ENCODE measurements at places on chromosomes 13 and 19. TPM values are rescaled to one million over a fixed set of nuclear protein-coding genes. Genes with fewer than 3 reads are reported as not detected.

The ZIK1 gene
- total RNA-seq, result 35.1 TPM

The PRTN3 gene
- not detected for total RNA-seq

The CYP2A6 gene
- not detected for total RNA-seq

The C2CD4C gene
- total RNA-seq, result 18.6 TPM

The KIRREL2 gene
- 2.4 TPM for total RNA-seq

The NAXD gene
- 17.7 TPM for total RNA-seq

The CEBPA gene
- 2.9 TPM for total RNA-seq

- DNase-seq, result no peak
These were observed 814 bp downstream of the S1PR2 start for GRCh38 chr19:10230173-10230860.

DNA sequence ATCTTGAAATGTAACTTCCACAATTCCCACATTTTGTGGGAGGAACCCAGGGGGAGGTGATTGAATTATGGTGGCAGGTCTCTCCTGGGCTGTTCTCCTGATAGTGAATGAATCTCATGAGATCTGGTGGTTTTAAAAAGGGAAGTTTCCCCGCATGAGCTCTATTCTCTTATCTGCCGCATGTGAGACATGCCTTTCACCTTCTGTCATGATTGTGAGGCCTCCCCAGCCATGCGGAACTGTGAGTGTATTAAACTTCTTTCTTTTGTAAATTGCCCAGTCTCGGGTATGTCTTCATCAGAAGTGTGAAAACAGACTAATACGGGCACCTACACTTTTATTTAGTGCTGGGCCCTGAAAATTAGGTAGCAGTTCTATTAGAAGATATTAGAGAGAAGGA is 45.8 kb downstream of the TNFSF13B start:
- DNase-seq, result no peak

- no peak for DNase-seq
These were observed 59.6 kb downstream of the WDFY2 start for GRCh38 chr13:51643882-51644281.

DNA sequence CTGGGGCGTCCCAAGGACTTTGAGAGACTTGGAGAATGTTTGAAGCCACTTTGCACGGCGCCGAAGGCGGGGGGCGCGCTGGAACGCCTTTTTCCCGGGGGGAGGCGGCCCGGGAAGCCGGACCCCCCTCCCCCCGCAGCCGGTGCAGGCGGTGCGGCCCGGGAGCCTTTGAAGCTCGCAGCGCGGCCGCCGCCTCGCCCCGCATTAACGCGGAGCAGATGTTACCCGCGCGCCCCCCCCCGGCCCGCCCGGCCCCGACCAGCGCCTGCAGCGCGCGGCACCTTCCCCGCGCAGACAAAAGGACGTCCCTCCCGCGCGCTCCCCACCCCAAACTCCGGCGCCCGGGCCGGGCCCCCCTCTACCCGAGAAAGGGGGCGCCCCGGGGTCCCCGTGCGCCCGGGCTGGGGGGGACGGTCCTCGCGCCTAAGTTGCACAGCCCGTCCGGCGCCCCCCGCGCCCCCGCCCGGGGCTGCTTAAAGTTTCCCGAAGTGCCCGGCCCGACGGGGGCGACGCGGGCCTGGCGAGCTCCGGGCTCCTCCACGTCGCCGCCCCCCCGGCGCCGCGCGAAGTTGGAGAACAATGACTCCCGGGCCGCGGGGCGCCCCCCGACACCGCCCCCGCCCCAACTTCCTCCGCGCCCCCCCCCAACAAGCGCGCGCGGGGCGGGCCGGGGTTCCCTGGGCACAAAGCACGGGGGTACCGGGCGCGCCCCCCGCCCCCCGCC is 685 bp downstream of the TCF3 start:
- peak; percentile 79 for DNase-seq

DNA sequence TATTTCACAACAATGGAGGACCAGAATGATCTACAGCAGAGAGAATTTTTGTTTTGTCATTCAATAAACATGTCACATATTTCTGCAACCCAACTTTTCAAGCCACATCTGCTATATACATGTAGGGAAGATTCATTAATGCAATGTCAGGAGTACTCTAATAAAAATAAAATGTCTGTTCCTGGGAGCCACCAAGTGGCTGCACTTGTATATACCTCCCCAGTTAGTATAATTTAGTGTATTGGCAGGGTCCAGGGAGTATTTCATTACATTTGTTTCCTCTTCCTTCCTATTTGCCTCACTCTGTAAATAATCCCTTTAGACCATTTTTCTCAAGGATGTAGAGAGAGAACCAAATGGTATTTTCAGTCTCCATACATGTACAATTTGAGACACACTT is 1169.0 kb downstream of the DIAPH3 start:
- no peak for DNase-seq

- DNase-seq, result no peak
These were observed at the start of gene OLFM4 for GRCh38 chr13:53028637-53029203. Gene OLFM4, plus strand, starts transcription at chr13:53028813. Its CDS starts 24 bp downstream, at chr13:53028837.

DNA sequence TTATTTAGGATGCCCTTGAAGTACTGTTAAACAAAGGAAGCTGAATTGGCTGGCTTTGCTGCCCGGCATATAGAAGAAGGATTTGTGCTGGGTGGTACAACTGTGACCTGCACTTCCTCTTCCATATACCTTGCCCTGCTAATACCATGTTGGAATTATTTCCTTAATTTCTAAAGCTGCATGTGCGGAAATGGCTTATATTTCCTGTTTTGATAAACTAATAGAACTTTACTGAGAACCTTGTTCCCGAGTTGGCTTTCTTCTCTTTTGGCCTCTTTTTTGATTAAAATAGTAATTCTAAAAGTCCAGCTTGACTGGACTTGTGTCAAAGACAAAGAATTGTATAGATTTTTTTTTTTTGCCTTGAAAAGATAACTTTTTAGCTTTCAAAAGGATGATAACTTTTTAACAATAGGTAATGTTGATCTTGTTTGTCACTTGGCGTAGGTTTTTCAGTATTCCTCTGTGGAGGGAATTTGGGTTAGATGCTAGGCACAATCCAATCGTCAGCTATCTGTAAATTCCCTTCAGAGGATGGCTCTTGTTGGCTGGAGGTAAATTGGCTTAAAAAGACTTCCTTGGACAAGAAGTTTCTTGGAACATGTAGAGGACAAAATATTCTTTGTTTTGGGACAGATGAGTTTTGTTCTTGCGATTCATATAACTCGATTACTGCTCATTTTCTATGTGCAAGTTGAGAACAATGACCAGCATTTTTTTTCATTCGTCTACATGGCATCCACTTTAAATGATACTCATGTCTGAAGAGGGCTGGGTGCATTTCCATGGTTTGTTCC is 41.4 kb downstream of the COL4A2 start:
- no peak for DNase-seq

DNA sequence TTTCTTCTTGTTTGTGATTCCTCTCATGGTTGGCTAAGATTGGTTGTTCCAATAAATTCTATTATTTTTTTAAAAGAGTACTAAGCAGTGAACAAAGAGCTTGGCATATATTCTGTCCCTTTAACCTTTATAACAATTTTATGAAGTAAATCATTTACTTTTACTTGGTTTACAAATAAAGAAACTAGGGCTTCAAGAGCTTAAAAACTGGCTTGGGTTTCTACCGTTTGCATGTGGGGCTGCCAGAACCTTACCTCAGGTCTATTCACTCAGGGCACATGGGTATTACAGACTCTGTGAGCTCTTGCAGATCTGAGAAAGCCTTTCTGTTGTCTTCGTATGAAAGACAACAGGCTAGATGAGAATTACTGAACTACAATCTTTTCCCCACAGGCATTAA is 13.3 kb downstream of the N4BP2L1 start:
- DNase-seq, result no peak

DNA sequence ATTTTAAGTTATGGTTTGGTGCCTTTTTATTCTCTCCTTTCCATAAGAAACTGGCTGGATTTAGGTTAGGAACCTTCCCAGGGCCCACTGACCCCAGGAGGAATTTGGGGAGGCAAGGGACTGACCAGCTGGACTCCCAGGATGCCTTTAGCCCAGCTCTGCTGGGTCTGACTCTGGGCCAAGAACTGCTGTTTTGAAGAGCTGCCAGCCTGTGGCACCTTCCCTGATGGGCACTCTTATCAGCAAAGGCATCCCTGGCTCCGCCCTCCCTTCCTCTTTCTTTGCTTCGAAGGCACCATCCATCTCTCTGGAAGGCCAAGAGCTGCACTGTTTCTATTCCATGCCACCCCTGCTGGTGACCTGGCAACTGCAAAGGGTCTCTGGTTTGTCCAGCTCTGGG is 174.7 kb downstream of the POU4F1 start:
- DNase-seq, result no peak

DNA sequence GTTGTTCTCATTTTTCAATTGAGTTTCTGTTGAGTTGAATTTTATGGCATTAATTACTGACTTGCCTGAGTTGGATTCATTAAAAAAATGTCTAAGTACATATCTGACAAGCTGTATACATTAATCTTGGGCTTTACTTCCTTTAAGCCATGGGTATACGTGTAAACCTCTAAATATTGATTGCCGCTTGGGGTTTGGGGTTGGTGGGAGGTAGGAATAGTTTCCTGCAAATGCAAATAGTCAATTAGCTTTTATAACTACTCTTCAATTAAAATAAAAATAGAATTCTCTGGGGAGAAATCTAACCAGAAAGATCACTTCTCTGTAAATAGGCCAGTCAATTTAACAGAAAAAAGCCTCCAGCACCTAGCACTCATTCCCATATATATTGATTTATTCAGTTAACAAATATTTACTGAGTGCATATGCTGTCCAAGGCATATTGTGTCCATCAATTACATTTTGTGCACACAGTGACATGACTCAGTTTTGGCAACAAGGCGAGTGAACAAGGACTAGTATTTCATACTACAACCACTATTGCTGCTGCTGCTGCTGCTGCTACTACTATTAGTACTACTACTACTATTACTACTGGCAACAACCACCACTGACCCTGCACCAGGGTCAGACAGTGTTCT is 306.8 kb downstream of the RFC3 start:
- no peak for DNase-seq

DNA sequence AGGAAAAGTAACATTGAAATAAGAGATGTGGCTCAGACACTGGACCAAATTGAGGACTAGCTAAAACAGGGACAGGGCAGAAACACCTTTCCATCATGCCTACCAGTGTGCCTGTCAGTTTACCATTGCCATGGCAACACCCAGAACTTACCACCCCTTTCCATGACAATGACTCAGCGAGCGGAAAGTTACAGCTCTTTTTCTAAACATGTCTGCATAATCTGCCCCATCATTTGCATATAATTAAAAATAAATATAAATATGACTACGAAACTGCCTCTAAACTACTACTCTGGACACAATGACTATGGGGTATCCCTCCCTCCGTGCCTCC is 96.0 kb downstream of the UBL3 start:
- DNase-seq, result no peak

DNA sequence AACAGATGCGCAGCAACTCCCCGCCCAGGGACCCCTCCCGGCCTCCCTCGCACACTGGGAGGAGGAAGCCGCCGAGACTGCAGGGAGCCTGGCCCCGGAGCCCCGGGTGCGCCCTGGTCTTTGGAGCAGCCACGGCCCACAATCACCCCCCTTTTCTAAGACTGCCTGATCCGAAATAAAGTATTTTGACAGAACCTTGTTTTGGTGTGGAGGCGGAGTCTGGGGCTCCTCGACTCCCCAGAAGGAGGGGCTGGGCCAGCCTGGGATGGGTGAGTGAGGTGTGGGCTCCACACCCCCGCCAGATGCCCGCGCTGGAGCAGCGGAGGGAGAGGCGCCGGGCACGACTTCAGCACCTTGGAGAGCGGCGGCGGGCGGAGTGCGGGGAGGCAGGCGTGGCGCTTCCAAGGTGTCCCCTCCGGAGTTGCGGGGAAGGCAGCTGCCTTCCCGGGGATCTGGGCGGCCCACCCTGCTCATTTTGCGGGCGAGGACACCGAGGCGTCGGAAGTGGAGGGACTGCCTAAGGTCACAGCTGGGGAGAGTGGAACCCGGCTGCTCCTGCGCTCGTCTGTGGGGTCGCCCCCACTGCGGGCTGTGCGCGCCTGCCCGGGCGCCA is 9.4 kb downstream of the SIRT6 start:
- DNase-seq, result peak; percentile 92

GRCh38 chr13:34553376-34553775 is 388.7 kb upstream of the NBEA start:
- no peak for DNase-seq

- DNase-seq, result no peak
These were observed 453 bp downstream of the ZNF256 start for GRCh38 chr19:57947088-57947418.

- DNase-seq, result no peak
These were observed 21.6 kb downstream of the MYCBP2 start for GRCh38 chr13:77305266-77305665.

DNA sequence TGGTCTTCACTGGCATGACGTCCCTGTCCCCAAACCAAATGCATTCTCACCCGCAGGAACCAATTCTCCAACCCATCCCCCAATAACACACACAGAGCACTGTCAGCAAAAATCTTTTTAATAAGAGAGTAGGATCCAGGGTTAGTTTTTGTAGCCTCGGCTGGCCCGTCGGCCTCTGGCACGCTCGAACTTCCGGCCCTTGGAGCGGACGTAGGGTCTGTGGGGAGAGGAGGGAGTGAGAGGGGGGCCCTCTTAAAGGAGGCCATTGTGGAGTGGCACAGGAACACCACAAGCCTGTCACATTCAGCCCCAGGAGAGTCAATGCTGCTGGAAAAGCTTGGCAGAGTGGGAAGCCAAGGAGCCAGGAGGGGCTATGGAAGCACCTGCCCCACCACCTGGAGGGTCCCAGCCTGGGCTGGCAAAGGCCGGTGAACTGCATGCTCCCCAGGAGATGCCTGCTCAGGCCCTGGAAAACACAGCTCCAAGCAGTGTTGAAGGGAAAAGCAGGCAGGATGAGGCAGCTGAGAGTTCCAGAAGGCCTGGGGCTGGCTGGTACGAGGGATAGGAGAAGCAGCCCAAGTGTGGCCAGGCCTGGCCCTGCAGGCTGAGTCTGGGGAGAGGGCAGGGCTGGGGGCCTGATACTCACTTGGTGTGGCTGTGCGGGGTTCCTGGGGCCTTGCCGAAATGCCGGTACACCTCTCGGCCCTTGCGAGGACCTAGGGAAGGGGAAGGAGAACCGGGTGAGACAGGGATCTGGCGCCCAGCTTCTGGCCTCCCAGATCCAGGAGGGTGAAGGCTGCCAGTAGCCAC is 560 bp upstream of the FAM83E start:
- no peak for DNase-seq

- peak; percentile 55 for DNase-seq
These were observed 16.0 kb upstream of the SLC7A10 start for GRCh38 chr19:33241530-33242101.

- DNase-seq, result no peak
These were observed 527.5 kb downstream of the DCT start for GRCh38 chr13:93951951-93952350.

- DNase-seq, result no peak
These were observed 22.6 kb downstream of the POLR1D start for GRCh38 chr13:27644302-27644701.

GRCh38 chr13:41127701-41128100 is 4.9 kb downstream of the KBTBD6 start:
- no peak for DNase-seq

GRCh38 chr13:47188802-47189201 is 291.9 kb upstream of the HTR2A start:
- no peak for DNase-seq

DNA sequence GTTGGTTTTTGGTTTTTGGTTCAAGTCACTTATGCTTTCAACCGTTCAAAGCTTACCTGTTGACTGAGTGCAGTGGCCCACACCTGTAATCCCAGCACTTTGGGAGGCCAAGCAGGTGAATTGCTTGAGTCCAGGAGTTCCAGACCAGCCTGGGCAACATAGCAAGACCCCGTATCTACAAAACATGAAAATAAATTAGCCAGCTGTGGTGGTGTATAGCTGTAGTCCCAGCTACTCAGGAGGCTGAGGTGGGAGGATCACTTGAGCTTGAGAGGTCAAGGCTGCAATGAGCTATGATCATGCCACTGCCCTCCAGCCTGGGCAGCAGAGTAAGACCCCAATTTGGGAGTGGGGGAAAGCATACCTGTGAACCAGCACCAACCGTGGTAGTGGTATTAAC is 43.7 kb downstream of the PEX11G start:
- DNase-seq, result no peak

Data from neural progenitor cell (in vitro differentiated cells).